ENCODE measurements at places on chromosomes 1 and 21.

GRCh38 chr21:25881524-25882376 is 147.0 kb downstream of the GABPA start:
- peak; percentile 89 for ATAC-seq

GRCh38 chr1:117122330-117123025 is 929 bp upstream of the TRIM45 start:
- ATAC-seq, result no peak

DNA sequence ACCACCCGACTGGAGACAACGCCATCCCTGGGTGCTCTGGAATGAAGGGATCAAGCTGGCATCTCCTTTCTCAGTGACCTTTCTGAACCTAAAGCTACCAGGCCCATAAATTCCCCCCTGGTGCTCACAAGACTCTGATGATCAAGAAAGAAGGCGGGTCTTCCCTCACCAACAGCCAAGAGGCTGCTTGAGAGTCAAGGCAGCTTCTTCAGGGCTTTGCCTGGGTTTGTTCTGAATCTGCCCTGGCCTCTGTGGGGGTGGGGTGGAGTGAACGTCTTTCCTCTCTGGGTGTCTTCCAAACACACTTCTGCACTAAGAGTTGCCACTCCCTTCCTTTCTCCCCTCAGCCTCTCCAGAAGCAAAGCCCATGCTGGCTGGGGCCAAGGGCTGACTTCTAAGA is 36.1 kb downstream of the CD247 start:
- ATAC-seq, result no peak

DNA sequence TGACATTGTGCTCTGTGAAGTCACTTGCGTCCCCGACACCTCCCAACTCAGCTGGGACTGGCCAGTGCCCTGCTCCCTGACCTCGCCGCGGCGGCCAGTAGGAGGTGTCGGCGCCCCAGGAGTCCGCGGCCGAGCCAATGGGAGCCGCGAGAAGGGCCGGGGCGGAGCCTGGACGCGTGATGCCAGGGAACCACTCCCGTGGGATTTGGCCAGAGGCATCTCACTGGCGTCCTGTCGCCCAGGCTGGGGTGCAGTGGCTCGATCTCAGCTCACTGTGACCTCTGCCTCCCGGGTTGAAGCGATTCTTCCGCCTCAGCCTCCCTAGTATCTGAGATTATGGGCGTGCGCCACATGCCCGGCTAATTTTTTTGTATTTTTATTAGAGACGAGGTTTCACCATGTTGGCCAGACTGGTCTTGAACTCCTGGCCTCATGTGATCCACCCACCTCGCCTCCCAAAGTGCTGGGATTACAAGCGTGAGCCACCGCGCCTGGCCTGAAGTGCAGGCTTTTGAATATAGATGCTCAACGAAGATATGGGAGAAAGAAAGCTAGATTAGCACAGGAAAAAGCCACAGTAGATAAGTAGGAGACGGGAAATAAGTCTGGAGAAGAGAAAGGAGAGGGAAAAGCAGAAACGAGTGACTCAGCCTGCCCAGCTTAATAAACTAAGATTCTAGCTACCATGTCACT is 38.0 kb downstream of the ZBTB8OS start:
- peak; percentile 100 for ATAC-seq

- ATAC-seq, result no peak
These were observed 4.5 kb downstream of the LIN9 start for GRCh38 chr1:226304291-226304955.

DNA sequence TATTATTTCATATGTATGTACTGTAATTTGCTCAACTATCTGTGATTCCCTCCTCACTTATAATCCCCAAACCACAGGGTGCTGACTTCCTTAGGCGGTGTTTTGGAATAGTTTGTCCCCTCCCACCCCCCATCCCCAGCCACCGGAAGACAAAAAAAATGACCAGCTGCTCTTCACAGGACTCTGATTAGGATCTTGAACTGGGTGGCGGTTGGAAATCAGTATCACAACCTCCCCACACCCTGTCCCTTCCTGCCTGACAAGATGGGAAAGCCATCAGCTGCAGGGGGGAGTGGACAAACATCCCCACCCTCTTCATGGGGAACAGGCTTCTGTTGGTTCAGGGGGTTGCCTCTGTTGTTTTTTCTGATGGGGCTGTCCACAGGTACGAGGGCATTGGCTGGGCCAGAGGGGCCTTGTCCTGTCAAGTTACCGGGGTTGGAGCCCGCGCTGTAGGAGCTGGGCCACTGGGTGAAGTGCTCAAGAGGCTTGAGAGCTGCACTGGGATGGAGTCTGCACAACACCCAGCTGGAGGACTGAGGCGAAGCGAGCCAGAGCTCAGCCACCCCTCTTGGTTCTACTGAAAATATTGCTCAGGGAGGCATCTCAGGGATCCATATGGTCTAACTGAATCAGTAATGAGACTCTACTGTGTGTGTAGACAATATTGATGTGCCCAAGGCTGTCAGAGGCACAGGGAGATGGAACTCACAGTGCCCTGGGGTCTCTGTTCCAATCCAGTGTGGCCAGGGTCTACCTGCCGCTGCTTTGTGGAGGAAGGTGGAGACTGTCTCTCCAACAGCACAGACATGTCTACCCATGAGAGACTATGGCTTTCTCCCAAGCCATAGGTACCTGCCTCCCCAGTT is 28.2 kb downstream of the NAV1 start:
- ATAC-seq, result no peak
